Thoracic aorta (tissue), 2 donors: ENCODE measurements at places on chromosomes 11 and 22.

- DNase-seq: no peak
These were observed 39.9 kb downstream of the SERGEF start for GRCh38 chr11:17972987-17973386.

- DNase-seq: no peak
These were observed 5.4 kb downstream of the TNRC6B start for GRCh38 chr22:40183029-40183581.

GRCh38 chr11:92224407-92225124 lies at the start of gene FAT3:
TSS of gene FAT3 (plus strand) at chr11:92224818. CDS start at chr11:92352113, 127,295 bp downstream.
- DNase-seq: no peak

- DNase-seq: no peak
These were observed 506.5 kb downstream of the MN1 start for GRCh38 chr22:27295040-27295439.

GRCh38 chr11:112542479-112542878 lies 281.8 kb upstream of the PLET1 start:
- no peak for DNase-seq

DNA sequence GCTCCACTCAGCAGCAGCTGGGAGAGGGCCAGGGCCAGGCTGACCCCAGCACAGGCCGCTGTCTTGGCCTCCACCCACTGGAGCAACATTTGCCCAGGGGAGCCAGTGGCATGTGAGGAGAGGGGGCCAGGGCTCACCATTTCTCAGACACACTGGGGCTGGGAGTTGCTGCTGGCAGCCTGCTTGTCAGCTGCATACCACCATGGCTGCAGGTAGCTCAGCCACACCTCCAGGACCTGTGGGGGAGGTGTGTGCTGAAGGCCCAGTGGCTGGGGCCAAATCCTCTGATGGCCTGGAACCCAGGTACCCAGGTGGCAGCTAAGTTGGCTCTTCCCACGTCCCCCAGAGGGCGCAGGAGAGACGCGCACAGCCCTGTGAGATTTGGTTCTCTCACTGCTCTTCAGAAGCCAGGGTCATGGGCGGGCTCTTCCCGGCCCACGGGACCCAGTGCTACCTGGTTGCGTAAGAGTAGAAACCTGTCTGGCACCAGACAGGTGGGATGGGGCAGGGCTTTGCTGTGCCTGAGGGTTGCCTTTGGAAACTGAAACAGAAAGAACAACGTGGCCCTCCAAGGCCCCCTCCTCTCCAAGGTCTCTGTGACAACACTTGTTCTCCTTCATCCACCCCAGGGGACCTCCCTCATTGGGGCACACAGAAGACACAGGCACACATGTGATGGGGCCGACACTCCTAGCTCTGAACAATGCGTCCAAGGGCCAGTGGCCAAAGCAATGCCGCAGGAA lies 98.8 kb downstream of the MED15 start:
- no peak for DNase-seq
